ENCODE measurements at places on chromosomes 11 and 22.

GRCh38 chr22:20953668-20954500, 13.2 kb upstream of the AIFM3 start:
- DNase-seq, result no peak

GRCh38 chr11:77821349-77821851, 456 bp downstream of the AAMDC start:
- peak; percentile 41 for DNase-seq

GRCh38 chr22:21726650-21727049, 8.9 kb downstream of the YPEL1 start:
- DNase-seq, result no peak

- DNase-seq, result no peak
Measured at GRCh38 chr11:95241681-95242081, 10.7 kb upstream of the SESN3 start.

GRCh38 chr11:102194990-102195389, 84.7 kb downstream of the YAP1 start:
- no peak for DNase-seq

GRCh38 chr11:18791969-18792628, 501 bp upstream of the PTPN5 start:
- DNase-seq, result no peak

GRCh38 chr22:50081426-50082196, 3.6 kb downstream of the MLC1 start:
- DNase-seq, result no peak

GRCh38 chr11:117733316-117733715, 63.7 kb downstream of the DSCAML1 start:
- DNase-seq, result no peak

- DNase-seq, result no peak
Measured at GRCh38 chr11:6455070-6455469, 14.3 kb upstream of the HPX start.

- DNase-seq, result no peak
Measured at GRCh38 chr11:14578541-14578956, 58.4 kb upstream of the PSMA1 start.

DNA sequence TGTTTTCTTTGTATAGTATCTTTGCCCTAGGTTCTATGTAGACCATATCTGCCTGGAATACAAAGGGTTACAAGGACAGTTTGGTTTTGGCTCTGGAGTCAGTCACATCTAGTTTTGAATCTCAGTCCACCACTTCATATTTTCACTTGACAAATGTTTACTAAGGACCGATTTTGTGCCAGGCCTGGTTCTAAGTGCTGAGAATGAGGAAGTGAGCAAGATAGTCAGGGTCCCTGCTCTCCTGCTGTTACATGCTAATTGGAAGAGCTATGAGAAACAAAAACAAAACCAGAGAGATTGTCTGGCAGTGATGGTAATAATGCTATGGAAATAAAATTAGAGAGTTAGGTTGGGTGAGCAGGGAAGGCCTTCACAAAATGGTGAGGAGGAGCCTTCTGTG, 66.1 kb upstream of the ARHGAP20 start:
- no peak for DNase-seq

DNA sequence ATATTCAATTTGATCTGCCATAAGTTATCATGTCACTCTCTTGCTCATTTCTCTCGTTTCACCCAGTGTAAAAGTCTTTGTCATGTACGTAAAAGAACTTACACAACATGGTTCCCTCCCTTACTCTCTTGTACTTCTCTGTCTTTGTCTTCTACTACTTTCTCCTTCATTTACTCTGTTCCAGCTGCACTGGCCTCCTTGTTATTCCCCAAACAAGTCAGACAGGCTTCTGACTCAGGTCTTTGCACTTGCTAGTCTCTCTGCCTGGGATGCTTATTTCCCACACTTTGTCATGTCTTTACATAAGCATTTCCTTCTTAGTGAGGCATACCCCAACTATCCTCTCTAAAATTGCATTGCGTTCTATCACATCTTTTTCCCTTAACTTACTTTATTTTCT, 117.3 kb downstream of the CYP2R1 start:
- no peak for DNase-seq

DNA sequence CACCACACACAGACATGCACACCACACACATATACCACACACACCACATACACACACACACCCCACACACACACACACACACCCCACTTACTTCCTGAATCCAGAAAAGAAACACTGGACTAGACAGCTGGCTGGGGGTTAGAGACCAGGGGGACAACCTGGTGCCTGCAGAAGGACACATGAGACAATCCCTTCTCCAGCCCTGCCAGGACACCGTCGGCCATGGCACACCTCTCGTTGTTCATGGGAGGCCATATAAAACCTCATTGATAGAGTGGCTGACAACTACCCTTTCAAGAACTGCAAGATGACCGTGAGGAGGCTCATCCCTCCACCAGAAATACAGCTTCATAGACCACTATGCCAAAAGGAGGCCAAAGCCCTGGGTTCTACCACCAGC, 54.3 kb downstream of the IGSF9B start:
- no peak for DNase-seq

DNA sequence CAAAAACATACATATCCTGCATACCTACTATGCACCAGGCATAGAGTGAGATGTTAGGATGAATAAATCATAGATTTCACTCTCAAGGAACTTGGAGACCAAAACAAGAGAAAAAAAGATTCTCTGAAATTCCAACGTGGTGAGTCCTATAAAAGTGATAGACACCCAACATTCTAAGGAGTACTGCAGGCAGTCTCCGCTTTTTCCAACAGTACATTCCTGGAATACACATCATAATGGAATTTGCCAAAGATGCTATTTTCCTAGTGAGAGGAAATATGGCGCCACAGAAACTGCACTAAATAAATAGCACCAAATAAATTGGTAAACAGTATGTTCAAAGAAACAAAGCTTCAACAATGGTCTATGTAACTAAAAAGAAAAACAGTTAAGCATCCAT, 6.0 kb downstream of the TMEM123 start:
- DNase-seq, result no peak

GRCh38 chr22:49066619-49067018, 761.1 kb downstream of the BRD1 start:
- no peak for DNase-seq

- no peak for DNase-seq
Measured at GRCh38 chr11:59151761-59152160, 9.1 kb downstream of the FAM111A start.

DNA sequence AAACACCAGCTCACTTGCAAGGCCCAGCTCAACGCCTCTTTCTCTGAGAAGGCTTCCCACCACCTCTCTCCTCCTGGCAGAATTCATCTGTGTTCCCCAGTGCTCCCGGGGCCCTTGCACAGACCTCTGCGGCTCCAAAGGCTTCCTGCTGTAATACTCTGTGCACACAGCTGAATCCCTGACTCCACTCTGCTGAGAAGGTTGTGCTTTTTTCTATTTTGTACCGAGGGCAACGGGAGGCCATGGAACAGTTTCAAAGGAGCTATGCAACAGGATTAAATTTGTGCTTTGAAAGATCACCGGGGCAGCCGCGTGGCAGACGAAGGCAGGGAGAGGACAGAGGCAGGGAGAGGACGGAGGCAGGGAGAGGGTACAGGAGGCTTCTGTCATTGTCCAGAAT, 49.2 kb upstream of the SYT7 start:
- DNase-seq, result no peak

GRCh38 chr11:125457814-125458343, 38.2 kb downstream of the FEZ1 start:
- peak; percentile 75 for DNase-seq

GRCh38 chr11:20474882-20475517, 87.5 kb downstream of the PRMT3 start:
- DNase-seq, result no peak

DNA sequence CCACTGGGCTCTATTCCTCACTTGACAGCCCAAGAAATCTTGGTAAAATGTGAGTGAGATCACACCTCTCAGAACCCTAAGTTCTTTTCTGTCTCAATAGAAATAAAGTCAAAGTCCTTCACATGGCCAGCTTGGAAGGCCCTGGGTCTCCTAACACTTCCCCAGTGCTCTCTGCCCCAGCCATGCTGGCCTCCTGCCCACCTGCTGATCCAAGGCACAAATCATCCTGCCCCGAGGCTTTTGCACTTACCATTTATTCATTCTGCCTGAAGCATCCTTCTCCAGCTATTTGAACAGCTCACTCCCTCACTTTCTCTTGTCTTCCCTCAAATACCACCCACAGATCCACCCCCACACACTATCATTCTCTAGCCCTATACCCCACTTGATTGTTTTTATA, 26.4 kb downstream of the ISX start:
- DNase-seq, result no peak

DNA sequence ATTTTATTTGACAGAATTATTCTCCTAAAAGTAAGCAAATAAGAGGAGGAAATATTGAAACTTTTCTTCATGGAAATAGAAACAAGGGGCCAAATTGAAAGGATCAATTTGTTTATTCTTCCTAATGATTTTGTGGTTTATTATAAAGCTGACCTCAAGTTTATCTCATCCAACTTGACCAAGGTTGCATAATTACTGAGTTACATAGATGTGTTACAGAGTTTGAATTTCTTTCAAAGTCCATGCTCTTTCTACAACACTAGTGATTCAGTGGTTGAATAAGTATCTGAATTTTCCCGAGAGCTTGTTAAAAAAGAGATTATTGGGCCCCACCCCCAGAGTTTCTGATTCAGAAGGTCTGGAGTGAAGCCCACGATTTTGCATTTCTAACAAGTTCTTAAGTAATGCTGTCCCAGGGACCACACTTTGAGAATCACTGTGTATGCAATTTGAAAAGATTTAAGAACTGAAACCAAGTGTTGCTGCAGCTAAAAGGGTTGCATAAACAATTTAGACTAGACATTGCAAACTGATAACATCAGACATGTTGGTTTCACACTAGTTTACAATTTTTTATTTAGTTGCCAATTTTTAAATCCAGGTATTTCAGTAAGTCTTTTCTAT, 485.7 kb upstream of the ANO5 start:
- no peak for DNase-seq

GRCh38 chr11:63907808-63908530, 9.0 kb downstream of the RCOR2 start:
- DNase-seq, result no peak

DNA sequence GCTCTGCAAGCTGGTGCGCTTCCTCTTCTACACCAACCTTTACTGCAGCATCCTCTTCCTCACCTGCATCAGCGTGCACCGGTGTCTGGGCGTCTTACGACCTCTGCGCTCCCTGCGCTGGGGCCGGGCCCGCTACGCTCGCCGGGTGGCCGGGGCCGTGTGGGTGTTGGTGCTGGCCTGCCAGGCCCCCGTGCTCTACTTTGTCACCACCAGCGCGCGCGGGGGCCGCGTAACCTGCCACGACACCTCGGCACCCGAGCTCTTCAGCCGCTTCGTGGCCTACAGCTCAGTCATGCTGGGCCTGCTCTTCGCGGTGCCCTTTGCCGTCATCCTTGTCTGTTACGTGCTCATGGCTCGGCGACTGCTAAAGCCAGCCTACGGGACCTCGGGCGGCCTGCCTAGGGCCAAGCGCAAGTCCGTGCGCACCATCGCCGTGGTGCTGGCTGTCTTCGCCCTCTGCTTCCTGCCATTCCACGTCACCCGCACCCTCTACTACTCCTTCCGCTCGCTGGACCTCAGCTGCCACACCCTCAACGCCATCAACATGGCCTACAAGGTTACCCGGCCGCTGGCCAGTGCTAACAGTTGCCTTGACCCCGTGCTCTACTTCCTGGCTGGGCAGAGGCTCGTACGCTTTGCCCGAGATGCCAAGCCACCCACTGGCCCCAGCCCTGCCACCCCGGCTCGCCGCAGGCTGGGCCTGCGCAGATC, 16.5 kb downstream of the P2RY2 start:
- DNase-seq, result no peak

DNA sequence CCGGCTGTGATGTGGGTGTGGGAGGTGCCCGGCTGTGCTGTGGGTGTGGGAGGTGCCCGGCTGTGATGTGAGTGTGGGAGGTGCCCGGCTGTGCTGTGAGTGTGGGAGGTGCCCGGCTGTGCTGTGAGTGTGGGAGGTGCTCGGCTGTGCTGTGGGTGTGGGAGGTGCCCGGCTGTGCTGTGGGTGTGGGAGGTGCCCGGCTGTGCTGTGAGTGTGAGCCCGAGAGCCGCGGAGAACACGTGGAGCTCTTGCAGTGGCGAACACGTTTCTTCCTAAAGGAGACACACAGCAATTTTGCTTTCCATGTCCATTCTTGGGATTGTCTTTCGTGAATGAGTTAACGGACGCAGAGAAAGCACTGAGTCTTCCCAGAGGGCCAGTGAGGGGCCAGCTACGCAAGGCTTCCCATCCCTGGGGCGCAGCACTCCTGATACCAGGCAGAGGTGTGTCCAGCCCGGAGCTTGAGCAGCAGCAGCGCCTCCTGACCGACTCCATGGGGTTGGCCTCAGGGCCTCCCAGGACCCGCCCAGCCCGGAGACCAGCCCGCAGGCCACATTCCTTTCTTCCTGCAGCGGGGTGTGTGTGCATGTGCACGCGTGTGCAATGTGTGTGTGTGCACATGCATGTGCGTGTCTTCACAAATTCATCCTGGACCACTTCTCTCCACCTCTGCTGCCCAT, 245.0 kb upstream of the B3GAT1 start:
- no peak for DNase-seq

DNA sequence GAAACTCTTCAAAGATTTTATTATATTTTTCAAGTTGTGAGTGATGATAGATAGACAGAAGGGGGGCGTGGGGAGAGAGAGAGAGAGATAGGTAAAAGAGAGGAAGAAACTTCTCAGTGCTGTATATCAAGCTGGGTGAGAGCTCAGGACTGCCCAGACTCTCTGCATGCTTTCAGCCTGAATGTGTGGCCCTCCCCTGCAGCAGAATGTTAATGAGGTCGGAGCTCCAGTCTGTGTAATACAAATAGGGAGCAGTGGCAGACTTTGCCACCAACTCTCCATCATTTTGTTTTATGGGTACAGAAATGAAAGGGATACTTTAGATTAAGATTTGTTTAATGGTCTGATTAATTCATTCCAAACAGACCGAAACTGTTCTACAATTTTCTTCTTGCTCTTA, 752.8 kb downstream of the OPCML start:
- DNase-seq, result no peak

GRCh38 chr11:44760477-44760872, 33.7 kb downstream of the TSPAN18 start:
- no peak for DNase-seq

DNA sequence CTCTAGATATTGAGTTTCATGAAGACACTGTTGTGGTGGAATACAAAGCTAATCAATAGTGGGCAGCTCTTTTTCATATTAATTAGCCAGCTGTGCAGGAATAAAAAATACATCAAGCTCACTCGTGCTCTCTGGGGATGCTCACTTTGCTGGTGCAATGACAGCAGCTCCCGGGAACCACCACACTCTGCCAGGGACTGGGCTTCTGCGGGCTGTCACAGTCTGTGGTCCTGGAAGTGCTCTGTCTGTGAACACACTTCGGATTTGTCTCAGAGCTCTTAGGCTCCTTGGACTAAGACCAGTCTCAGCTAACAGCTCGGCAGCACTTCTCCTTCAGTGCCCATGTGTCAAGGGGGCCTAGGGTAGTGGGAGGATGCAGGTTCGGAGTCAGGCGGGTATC, 393.5 kb downstream of the TENM4 start:
- DNase-seq, result no peak
